ENCODE measurements at places on chromosomes 6 and 20.
A peak's percentile ranks its signal among the peaks of the same experiment; 100 is the strongest.

DNA sequence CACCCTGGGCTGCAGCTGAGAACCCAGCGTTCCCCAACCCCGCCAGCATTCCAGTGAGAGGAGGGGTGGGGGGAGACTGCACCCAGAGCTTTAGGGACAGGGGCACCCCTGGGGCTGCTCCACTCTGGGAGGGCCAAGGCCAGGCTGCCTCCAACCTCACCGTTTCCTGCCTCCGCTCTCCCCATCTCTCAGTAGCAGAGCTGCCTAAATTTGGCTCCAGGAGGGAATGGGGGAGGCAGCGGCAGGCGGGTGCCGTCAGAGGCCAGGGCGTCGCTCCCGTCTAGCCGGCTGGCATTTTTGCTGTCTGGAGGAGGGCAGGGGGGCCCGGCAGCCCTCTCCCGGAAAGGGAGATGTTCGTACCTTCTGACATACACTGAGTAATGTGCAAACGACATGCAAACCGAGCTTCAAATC lies 46.6 kb downstream of the NOL4L start:
- peak; percentile 57 for DNase-seq

DNA sequence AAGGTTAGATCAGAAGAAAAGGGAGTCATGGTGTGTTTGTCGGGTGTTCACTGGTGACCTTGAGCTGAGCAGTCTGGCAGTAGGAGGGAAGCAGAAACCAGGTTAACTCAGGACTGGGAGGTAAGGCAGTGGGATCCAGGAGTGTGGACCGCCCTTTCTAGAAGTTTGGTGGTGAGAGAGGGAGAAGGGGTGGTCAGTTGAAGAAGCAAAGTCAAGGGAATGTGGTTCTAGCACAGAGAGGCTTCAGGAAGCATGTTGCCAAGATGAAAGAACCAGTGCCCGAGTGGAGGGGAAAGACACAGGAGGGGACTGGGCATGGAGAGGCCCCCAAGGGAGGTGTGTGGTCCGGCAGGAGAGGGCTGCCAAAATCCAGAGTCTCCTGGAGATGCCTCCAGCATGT lies 3.6 kb downstream of the MAPK13 start:
- DNase-seq, result no peak

DNA sequence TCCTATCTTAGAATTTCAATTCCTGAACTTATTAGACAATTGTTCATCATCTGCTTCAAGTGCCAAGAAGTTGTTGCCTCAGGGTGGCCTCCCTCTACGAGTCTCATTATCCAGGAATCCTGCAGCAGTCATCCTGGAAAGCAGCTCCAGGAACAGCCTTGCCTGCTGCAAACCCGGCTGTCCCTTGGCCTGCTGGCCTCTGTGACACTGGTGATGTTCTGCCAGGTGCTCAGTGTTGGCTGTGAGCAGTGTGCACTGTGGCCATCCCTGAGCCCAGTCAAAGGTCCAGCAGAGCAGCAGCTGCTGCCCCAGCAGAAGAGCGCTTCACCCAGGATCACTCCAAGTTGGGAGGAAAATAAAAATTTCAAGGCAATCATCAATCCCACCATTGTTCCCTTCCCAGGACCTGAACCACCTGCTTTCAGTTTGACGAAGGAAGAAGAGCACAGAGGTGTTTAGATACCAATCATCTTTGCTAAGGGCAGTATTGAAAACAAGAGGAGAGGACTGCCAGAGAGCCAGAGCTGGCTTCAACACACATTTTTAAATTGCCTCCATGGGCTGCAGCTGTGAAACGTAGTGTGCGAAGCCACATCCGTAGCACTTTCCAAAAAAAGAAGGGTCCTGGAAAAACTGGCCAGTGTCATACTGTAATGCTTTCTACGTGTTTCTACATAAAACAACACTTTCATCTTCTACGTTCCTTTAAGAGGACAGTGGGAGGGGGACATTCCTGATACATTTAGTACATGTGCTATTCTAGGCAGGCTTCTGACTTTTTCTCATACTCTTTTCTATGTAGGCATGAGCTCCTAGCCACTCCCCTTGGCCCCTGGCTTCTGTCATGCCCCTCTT lies 7.2 kb upstream of the FAM50B start:
- no peak for DNase-seq

GRCh38 chr20:1823450-1823844 lies 71.8 kb upstream of the SIRPA start:
- no peak for DNase-seq
